ENCODE measurements at places on chromosomes 3 and 15.

DNA sequence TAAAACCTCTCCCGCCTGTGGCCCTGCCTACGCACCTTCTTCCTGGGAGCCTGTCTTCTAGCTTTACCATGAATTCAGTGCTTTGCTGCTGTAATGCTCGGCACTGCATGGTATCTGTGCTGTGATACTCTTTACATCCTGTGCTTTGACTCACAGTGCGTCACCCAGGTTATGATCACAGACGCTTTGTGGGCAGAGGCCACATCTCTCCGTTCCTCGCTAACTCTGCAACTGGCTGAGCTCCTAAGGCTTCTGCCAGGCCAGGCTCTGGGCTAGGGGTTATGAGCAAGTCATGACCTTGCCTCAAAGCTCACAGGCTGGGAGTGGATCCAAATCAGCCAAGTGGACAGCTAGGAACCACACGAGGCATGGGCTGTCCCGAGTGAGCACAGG is 23.2 kb downstream of the SPTBN5 start:
- no peak for DNase-seq

DNA sequence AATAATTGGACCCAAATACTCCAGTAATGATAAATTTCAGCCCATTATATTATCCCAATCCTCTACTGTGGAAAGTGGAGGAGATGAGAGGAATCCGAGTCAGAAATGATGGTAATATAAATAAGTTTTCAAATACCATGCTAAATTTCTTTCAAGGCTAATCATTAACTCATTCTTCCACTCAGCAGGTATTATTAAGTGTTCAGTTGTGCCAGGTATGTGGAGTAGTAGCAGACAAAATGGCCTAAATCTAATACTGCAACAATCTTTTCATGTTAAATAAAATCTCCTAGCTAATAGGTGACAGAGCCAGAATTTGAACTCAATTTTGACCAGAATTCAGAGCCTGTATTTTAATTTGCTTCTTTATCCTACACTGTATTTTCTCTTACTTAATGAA is 538.6 kb upstream of the ROBO2 start:
- DNase-seq, result no peak

DNA sequence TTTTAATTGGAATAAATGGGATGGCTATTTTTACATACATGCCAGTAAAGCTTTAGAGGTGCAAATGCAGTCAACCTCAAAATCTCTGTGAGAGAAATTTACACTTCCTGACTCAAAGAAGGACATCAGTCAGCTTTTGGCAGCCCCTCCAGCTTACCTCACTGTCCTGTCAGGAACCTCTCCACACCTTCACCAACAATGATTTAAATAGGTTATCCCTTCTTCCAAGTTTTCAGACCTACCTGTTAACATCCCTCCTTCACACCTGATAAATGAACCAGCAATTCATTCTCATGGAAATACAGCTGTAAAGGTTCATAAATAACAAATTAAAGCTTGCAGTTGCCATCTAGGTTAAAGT is 286.1 kb downstream of the SHOX2 start:
- no peak for DNase-seq

GRCh38 chr15:52337198-52337853 is 41.7 kb upstream of the MYO5C start:
- no peak for DNase-seq

DNA sequence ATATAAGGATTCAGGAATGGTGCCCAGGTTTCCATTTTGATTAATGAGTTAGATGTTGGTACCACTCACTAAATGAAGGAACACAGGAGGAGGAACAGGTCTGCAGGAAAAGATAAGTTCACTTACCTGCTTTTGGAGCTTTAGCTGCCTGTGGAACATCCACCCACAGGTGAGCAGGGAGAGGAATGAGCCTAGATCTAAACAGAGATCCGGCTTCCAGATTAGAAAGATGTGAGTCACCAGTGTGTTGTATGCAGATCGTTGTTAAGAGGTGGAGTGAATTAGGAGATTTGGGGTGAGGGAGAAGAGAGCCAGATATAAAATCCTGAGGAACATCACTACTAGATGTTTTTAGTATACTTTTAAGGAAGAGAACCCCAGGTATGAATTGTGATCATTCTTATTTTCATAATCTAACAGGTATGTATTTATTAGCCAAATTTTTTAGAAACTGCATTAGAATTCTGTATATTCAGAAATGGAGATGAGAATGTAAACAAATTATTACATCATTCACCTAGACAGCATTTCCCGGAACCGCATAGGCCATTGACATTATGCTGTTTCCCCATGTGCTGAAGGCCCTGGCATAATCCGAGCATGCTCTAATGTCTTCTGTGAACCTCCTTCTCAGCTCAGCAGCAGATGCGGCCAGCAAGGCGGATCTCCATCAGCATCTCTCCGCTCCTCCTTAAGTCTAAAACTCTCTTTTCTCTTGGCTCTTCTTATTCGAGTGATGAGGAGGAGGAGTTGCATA is 118.2 kb downstream of the KLHL25 start:
- no peak for DNase-seq

DNA sequence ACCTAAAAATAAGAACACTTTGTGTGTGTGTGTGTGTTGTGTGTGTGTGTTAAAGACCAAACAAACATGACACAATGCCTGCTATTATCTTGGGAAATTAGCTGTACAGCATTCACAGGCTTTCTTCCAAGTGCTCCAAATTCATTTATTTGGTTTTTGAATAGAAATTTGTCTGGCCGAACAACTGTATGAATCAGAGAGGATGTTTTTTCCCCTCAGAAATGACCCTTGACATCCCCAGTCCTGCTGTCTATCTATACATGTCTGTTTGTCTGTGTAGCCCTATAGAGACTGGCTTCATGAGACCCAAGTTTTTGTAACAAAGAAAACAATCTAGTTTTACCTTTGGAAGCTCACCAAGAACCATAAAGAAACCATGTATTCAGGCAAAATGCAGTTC is 549.8 kb downstream of the NSUN3 start:
- no peak for DNase-seq

DNA sequence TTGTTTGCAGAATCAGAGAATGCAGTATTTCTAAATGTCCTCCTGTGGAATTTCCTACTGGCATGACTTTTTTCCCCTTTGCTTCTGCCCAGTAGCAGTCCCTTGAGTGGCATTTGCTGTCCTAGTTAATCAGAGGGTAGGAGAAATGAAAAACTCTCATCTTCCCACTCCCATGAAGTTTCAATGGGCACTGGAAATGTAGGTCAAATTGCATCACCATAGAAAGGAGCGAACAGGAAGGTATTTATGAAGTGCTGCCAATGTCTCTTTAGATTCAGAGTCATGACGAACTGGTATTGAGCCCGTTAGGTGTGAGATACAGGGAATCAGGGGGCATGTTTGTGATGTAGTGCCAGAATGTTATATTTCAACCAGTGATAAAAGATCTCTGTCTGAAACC is 23.2 kb downstream of the ATXN7 start:
- DNase-seq, result no peak

- no peak for DNase-seq
Measured at GRCh38 chr15:77489647-77490046, 69.0 kb downstream of the HMG20A start.

- DNase-seq, result no peak
Measured at GRCh38 chr3:15825016-15825415, 27.2 kb upstream of the ANKRD28 start.

- DNase-seq, result no peak
Measured at GRCh38 chr3:72461787-72462186, 386.5 kb downstream of the SHQ1 start.

- no peak for DNase-seq
Measured at GRCh38 chr3:42101048-42101447, 9.9 kb downstream of the TRAK1 start.

- DNase-seq, result no peak
Measured at GRCh38 chr3:123331006-123331405, 117.9 kb downstream of the ADCY5 start.

GRCh38 chr3:24389108-24390090 is 105.3 kb downstream of the THRB start:
- DNase-seq, result no peak

GRCh38 chr15:74540161-74540760 is 759 bp upstream of the ARID3B start:
- no peak for DNase-seq

DNA sequence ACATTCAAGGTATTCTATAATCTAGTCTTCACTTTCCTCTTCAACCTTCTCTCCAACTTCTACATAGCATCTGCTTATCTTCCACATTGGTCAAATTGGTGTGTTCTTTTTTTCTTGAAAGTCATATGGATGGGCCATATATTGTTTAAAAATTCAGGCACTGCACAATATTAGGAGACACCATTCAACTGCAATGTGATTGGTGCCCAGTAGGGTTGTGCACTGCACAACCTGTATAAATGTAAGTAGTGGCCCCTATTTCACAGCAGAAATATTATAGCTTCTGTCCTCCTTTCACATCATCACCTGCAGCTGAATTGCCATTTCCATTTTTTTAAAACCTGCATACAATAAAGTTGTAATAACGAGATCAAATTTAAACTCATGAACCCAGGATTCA is 18.1 kb upstream of the GOLIM4 start:
- DNase-seq, result no peak

DNA sequence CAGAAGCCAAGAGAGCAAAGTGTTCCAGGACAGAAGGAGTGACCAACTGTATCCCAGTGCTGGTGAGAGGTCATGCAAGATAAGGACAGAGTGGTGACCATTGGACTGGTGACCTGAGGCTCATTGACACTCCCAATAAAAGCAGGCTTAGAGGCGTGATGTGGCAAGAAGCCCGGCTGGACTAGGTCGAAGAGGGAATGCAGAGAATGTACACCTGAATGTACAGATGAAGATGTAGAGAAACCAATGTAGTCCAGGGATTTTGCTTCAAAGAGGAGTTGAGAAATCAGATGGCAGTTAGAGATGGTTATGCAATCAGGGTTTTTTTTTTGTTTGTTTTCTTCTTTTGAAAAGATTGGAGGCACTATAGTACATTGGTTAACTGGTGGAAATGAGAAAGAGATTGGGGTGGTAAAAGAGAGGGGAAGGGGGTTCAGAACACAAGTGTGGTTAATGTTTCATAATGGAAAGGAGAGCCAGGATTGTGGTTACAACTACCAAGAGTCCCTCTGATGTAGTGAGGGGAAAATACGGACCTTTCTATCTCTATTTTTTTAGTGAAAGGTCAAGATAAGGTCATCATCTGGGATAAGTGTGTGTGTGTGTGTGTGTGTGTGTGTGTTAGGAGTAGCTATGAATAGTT is 23.3 kb downstream of the ST3GAL6 start:
- DNase-seq, result no peak

DNA sequence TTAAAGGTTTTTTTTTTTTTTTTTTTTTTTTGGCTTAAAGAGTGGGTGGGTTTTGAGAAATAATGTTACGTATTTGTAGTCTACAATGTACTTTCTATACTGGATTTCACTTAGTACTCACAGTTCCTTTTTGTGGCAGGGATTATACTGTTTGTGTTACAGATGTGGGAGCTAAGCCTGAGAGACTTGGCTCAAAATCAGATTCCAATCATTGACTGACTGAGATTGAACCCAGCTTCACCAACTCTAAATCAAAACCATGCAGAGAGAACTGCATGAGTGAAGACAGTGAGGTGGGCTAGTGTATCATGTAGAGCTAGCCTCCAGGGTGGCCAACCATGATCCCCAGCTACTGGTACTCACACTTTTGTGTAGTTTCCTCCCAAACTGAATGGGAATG is 68.0 kb downstream of the TMEM108 start:
- DNase-seq, result no peak

DNA sequence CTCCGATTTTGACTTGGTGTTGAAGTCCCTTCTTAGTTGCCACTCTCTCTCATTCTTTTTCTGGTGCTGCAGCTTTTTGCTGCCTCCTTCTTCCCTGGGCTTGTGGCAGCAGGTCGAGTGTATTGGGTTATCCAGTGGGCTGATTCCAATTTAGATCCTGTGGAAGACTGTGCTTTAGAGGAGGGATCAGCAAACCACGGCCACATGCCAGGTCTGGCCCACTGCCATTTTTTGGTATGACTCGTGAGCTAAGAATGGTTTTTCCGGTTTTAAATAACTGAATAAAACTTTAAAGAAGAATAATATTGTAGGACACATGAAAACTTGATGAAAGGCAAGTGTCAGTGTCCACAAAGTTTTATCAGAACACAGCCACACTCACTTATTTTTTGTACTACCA is 330.5 kb downstream of the ROBO2 start:
- no peak for DNase-seq

- DNase-seq, result no peak
Measured at GRCh38 chr3:155861476-155862183, 7.4 kb upstream of the SLC33A1 start.

- no peak for DNase-seq
Measured at GRCh38 chr15:92877416-92877815, 22.7 kb upstream of the CHD2 start.

GRCh38 chr3:126307591-126308393 is 49.4 kb downstream of the KLF15 start:
- DNase-seq, result no peak

GRCh38 chr3:29695201-29695600 is 414.3 kb downstream of the RBMS3 start:
- no peak for DNase-seq

GRCh38 chr15:69056365-69056764 is 41.9 kb downstream of the NOX5 start:
- no peak for DNase-seq

- no peak for DNase-seq
Measured at GRCh38 chr3:64332459-64333350, 107.4 kb upstream of the PRICKLE2 start.

GRCh38 chr3:138199851-138200250 is 12.8 kb downstream of the ARMC8 start:
- no peak for DNase-seq

DNA sequence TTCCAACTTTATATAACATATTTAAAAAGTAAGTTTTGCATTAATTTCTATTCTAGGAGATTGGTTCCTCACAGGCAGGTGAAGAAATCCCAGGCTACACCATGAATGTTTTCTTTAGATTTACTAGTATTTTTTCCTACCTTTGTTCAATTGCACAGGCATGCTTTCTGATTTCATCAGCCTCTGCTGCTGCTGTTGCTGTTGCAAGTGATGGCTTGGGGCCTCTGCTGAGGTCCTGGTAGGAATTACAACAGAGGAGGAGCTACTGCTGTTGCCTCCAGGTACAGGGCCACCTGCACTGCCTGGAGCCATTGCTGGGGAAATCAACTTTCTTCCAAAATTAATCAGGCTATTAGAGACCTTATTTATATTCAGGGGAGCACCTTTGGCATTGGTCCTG is 353.3 kb downstream of the PLCL2 start:
- DNase-seq, result no peak

DNA sequence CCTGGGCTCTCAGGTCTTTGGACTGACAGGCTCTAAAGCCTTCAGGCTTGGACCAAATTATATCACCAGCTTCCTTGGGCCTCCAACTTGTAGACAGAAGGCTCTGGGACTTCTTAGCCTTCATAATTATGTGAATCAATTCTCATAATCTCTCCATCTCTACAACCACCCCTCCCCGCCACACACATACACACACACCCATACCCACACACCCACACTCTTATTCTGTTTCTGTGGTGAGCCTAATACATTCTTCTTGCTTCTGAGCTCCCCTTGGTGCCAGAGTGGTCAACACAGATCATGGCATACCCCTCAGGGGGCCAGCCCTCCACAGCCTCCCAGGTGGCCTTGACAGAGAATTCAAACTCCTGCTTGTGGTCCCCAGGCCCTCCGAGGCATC is 5.6 kb upstream of the NUP210 start:
- no peak for DNase-seq

- DNase-seq, result no peak
Measured at GRCh38 chr3:52328536-52329080, 12.5 kb downstream of the DNAH1 start.

- no peak for DNase-seq
Measured at GRCh38 chr3:126528419-126528799, 4.5 kb downstream of the CHST13 start.

- no peak for DNase-seq
Measured at GRCh38 chr15:33476076-33476475, 165.3 kb downstream of the RYR3 start.
